ENCODE measurements at places on chromosomes 4 and X.
A peak's percentile ranks its signal among the peaks of the same experiment; 100 is the strongest.

GRCh38 chrX:114073926-114074325, 510.0 kb upstream of the HTR2C start:
- peak; percentile 58 for DNase-seq

DNA sequence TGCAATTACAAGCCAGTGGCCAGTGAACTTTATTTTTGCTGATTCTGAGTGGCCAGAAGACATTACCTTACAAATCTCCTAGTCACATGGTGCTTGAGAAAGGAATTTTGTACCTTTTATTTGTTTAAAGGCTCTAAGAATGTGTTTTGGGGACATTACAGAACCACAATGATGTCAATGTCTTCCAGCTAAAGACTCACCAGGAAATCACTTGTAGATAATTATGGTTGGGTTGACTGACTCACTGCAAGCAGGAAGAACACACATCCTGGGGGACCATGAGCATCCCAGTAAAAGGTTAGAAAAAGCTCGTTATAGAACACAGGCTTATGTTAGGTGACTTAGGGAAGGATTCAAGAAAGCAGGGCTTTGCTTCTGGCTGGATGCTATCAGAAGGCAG, 119.4 kb upstream of the FAM9B start:
- no peak for DNase-seq

GRCh38 chrX:71162981-71163380, 18.3 kb downstream of the NLGN3 start:
- DNase-seq, result peak; percentile 44

- no peak for DNase-seq
These were observed 27.5 kb downstream of the CCDC149 start for GRCh38 chr4:24885342-24885741.

DNA sequence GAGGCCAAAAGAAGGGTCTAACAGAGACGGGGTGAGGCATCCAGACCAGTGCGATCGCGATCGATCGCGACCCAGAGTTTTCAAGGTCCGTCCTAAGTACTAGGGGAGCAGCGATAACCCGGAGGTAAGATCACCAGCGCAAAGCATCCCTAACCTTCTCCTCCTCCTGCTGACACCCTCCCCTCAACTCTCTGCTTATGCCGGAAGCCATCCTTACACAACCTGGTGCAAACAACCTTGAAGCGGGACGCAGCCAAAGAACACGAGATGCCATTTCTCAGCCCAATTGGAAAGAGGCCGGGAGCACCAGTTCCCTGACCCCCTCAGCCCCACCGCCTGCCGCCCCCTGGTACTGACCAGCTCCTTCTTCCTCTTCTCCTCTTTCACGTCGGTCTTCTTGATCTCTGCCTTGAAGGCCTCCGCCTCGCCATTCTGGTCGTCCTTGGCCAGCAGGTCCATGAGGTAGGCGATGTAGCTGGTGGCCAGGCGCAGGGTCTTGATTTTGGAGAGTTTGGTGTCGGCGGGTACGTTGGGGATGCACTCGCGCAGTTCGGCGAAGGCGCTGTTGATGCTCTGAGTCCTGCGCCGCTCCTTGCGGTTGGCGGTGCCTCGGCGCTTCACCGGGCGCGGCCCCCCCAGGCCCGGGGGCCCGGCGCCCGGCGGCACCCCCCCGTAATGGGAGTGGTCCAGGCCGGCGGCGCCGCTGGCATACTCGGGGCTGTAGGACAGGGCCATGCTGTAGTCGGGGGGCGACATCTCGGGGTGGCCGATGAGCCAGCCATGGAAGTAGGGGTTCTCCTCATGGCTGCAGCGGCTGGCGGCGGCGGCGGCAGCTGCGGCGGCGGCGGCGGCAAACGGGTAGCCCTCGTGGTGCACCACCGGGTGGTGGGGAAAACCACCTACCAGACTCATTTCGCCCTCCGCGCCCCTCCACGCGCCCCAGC, 1.4 kb downstream of the HAND2 start:
- peak; percentile 66 for DNase-seq

DNA sequence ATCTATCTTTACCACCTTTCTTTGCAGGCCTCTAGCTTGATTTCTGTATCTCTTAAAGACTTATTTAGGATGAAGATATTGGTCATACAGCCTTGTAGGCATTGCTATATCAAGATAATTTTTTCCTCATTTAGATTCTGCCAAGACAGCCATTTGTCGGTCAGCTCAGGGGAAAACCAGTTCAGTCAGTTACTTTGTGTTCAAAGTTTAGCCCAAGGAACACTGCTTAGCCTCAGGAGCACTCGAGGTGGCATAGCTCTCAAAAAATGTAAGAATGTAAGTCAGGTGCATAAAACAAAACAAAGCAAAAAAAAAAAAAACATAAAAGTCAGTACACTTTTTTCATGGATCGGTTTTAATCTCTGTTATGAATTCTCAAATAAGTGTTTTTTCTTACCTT, 43.4 kb downstream of the NRK start:
- DNase-seq, result no peak

DNA sequence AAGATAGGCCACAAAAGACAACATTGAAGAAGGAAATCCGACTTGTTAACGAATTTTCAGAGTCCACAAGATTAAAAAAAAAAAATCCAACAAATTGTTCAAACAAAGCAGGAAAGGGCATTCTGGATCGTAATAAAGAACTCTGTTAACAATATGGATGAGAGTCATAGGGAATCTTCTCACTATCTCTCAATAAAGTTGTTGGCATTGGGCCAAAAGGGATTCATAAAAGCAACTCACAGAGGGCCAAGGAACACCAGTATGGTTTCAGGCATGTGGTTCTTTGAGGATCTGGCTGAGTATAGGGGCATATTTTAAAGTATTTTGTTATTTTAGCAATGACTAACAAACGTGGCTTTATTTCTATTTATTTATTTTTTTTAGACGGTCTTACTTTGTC, 49.5 kb downstream of the SHISA3 start:
- no peak for DNase-seq

DNA sequence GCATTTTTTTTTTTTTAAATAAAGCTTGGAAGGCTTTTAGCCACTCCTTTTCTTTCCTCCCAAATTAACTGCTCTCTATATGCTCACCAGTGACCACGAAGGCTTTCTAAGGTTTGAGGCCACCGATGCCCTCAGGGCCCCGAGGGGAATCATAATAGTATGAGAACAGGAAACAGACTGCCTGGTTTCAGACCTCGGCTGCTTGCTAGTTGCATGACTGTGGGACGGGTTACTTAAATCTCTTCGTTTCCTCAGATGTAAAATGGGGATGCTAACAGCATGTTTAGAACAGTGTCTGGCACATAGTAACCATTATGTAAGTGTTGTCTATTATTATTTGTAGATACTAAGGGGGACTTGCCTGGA, 3.6 kb downstream of the LINC00632 start:
- no peak for DNase-seq

GRCh38 chr4:169066934-169067333, 56.9 kb upstream of the CBR4 start:
- no peak for DNase-seq

- DNase-seq, result no peak
These were observed 15.6 kb downstream of the PAQR3 start for GRCh38 chr4:78923464-78924312.

- peak; percentile 58 for DNase-seq
These were observed 74.8 kb upstream of the BCOR start for GRCh38 chrX:40172401-40173142.

DNA sequence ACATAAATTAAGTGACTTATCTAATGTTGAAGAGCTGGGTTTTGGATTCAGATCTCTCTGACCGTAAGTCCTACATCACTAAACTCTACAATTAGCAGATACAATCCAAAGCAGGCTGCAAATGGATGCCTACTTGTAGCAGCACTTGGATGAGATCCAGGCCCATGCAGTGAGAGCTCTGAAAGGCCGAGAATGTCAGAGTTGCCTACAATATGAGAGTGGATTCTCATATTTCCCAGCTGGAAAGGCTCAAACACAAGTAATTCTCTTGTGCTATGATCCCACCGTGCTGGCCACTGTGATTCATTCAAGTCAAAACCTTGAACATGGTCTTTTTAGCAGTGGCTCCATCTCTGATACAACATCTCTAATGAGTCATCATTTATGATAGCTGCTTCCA, 125.4 kb upstream of the CHRDL1 start:
- no peak for DNase-seq

- DNase-seq, result peak; percentile 68
These were observed 1.7 kb upstream of the GPR50 start for GRCh38 chrX:151174581-151175282.

DNA sequence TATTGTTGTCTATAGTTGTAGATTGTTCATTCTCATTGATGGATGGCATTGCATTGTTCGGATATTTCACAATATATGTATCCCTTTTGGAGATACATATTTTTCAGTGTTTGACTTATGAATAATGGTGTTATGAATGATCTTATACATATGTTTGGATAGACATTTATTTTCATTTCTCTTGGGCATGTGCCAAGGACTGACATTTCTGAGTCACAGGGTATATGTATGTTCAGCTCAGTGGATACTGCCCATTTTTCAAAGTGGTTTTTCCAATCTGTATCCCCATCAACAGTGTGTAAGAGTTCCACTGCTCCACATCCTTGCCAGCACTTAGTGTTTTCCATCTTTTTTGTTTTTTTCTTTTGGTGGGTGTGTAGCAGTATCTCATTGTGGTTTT, 45.0 kb upstream of the RAB40AL start:
- no peak for DNase-seq

DNA sequence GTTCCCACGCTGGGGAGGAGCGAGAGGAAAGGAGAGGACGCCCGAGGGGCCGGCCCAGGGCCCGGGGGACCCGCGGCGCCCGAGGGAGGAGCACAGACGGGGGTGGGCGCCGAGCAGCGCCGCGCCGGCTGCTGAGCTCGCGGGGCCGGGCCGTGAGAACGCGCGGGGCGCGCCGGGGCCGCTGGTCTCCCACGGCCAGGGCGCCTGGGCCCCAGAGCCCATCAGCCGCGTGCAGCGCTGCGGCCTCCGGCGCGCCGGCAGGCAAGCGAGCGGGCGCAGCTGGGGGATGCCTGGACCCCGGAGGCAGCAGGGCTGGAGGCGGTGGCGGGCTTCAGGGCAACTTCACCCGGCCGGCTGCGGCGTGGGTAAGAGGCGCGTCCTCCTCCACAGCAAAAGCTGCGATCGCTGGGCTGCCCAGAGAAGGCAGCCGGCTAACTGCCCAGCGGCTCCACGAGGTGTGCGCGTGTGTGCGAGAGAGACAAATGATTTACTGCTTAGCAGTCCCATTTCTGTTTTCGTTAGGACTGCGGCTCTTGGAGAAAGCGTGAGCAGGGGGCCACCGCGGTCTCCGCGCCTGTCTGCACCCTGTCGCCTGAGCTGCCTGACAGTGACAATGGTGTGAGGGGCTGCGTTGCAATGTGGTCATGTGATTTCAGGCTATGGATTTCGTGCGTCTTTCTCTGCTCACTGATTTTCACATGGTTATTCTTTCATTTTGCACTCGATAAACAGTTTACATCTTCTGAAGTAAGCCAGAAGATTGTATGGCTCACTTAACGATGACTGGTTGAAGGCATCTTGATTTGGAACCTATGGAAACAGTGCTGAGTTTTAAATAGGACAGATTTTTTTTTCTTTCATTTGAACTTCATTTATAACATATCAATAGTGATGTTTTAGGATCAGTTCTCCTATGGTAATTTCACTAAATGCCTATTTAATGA, 1.2 kb downstream of the GUCY1A1 start:
- peak; percentile 70 for DNase-seq

GRCh38 chr4:60923075-60923474, 277.1 kb upstream of the ADGRL3 start:
- DNase-seq, result no peak

- DNase-seq, result no peak
These were observed 104.1 kb upstream of the LSM6 start for GRCh38 chr4:146071390-146071789.

DNA sequence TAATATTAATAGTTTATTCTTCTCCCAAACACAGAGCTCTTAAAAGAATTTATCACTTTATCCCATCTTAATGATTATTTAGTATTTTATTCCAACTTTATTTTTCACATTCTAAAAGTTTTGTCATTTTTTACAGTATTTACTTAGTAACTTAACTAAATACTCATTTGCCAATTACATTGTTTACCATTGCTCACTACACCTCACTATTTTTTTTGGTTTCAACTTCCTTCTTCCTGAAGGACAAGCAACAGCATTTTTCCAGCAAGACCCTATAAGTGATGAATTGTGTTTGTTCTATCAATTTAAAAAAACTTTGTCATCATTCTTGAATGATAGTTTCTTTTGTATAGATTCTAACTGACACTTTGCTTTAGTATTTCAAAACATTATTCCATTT, 19.4 kb upstream of the SRD5A3 start:
- no peak for DNase-seq

DNA sequence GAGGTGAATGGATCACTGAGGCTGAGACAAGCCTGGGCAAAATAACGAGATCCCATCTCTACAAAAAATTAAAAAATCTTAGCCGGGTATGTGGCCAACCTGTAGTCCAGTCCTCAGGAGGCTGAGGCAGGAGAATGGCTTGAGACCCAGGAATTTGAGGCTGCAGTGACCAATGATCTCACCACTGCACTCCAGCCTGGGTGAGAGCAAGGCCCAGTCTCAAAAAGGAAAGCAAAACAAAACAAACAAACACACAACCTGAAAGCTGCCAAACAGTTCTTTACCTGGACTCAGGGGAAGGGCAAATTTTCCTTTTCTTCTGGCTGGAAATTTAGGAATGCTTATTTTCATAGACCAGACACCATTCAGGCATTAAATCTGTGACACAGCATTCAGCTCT, 163.1 kb upstream of the FAT1 start:
- no peak for DNase-seq

- DNase-seq, result no peak
These were observed 53.9 kb upstream of the GALNTL6 start for GRCh38 chr4:171759274-171759673.

DNA sequence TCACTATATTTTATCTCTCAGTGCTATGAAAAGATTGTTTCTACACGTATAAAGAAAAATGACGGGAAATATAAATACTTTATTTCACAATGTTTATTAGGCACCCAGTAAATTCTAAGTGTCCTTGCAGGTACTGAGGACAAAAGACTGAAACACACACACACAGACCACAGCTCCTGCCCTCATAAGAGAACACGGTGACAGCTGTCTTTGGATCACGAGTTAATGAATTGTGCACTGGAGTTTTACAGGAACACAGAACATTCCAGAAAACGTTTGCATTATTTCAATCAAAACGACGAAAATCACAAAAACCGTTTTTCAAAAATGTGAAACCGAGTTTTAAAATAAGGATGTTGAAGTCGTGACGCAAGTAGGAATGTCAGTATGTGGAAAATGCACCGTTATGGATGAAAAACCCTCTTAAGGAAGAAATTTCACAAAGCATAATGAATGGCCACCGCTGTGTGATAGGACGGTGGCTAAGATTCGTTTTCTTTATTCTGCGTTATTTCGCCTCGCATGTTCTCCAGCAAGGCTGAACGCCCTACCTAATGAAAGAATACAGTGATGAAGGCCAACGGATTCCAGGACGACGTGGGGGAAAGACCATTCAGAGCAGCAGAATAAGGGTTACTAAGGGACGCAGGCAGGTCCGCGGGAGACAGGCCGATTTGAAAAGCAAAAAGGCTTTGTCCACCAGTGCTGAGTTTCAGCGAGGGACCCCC, 24.2 kb downstream of the FAM156A start:
- peak; percentile 94 for DNase-seq

GRCh38 chr4:140679576-140679975, 76.6 kb downstream of the TBC1D9 start:
- DNase-seq, result no peak

Data from neural progenitor cell (in vitro differentiated cells).